ENCODE measurements at places on chromosomes 13 and 19.

GRCh38 chr13:20826843-20827560 is 53.2 kb upstream of the EEF1AKMT1 start:
- no peak for DNase-seq

DNA sequence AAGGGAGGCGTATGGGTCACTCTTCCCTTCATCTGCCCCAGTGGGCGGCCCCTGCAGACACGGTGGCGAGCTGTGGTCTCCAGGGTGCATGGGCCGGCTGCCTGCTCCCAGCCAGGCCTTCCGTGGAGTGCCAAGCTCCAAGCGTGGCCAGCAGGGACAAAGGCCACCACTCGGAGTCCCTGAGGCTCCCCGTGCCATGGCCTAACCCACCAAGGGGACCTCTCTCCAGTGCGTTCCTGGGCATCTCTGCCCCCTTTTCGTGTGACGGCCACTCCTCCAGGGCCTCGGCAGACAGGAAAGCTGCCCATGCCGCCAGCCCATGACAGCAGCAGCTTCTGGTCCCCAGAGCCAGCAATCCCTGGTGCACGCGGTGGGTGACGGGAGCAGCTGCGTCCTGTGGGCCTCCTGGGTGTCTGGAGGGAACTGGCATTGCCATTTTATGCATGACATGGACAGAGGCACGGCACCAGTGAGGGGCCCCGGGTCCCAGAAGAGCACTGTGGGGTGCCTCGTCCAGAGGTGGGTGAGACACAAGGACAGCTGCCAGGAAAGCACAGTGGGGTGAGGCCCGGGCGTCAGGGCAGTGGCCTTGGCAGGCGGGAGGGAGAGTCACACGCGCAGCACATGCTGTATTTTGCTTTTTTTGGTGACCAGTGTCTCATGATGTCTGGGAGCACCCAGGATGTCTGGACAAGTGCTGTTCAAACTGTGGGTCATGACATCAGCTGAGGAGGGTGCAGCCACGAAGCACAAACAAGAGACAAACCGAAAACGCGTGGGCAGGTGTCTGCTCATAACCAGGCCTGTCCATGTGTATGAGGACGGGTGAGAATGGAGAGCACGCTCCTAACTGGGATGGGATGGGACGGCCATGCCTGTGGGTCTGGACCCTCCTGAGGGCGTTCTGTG is 32.3 kb downstream of the CEBPG start:
- DNase-seq = no peak

DNA sequence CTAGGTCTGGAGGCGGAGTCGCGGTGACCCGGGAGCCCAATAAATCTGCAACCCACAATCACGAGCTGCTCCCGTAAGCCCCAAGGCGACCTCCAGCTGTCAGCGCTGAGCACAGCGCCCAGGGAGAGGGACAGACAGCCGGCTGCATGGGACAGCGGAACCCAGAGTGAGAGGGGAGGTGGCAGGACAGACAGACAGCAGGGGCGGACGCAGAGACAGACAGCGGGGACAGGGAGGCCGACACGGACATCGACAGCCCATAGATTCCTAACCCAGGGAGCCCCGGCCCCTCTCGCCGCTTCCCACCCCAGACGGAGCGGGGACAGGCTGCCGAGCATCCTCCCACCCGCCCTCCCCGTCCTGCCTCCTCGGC is at the start of gene SLC5A5:
Gene SLC5A5 (plus strand): TSS at position 68 of the 373 bp plus-strand sequence. CDS start 375 bp downstream, outside the sequence.
- DNase-seq = no peak

DNA sequence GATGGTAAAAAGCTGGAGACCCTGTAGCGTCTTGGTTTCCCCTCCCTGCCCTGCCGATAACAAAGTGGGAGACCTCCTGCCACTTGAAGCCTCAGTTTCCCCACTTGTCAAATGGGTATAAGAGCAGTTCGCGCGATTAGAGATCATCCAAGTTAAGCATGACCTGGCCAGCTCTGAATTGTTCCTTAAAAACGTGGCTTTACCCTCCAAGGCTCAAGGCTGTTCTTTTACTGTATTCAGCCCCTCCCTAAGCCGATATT is 421 bp downstream of the TNPO2 start:
- no peak for DNase-seq

DNA sequence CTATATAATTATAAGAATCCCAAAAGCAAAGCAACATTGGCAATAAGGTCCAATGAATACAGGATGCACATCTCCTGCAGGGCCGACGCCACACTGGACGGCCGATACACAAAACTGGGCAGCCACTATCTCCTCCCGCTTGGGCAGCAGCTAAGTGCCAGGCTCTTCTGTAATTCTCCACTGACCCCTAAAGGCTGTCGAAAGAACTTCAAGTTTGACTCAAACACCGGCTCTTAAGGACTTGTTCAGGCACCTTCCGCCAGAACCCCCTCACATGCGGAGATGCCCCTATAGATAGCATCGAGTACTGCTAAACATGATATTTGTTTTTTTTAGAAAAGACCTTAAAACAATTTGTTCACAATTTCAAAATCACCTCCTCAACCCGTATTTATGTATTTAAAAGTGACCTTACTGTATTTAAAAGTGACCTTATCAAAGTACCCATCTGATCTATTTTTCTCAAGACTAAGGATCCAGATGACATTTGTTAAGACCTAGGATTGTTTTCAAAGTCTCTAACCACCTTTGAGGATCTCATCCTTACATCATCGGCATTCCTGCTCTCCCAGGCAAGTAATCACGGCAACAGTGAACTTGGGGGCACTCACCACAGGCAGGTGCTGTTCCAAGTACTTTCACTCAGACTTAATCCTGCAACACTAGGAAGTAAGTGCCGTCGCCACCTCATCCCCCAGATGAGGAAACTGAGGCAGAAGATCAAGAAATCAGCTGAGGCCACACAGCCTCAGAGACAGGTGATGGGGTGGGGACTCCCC is 77.8 kb downstream of the TUBGCP3 start:
- DNase-seq = no peak

DNA sequence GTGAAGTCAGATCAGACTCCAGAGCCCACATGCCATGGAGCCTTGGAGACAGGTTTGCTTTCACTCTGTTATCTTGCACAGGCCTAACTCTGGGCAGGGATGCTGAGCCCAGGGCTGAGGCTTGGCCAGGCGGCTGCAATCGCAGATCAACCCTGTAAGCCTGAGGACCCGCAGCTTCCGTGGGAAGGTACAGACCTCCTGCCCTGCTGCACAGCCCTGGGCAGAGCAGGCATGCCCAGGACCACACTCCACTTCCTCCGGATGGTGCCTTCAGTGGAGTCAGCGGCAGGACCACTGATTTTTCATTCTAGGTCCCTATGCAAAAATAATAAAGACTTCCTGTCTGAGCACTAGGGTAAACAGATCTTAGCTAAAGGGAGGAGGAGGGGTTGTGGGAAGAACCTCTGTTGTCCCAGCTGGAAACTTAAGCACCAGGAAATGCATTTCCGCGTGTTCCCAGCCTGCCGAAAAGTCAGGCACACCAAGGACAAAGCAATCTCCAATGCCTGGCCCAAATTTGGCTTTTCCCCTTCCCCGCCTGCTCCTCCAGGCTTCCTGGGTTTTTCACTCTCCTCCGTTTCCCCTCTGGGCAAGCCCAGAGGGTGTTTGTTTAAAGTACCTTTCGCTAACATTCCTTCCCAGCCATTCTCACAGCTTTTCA is 87.3 kb downstream of the KCTD15 start:
- no peak for DNase-seq

DNA sequence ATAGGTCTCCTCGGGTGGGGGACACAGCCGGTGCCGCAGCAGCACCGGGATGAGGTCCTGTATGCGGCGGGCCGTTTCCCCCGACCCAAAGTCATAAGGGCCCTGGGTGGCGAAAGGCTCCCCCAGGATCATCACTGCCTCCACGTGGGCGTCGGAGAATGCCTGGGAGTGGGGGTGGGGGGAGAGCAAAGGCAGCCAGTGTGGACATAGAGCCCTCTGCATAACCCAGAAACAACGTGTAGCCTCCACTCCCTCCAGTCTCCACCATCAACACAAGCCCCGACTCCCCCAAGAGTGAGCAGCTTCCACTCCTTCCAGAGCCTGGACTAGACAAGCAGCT is 1.7 kb upstream of the NUMBL start:
- DNase-seq = no peak

- no peak for DNase-seq
These were observed 11.9 kb upstream of the TPM4 start for GRCh38 chr19:16064209-16064889.

DNA sequence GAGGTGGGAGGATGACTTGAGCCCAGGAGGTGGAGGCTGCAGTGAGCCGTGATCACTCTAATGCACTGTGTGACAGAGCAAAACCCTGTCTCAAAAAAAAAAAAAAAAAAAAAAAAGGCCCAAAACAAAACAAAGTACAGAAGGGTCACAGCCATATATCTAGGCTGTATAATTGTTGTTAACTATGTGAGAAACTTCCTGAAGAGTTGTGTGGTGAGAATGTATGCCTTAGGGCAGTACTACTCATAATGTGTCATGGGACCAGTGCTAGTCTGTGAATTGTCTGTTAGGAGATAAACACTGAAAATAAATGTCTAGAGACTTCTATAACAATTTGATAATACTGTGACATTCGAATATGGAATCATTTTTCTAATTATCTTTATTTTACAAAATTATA is 43.1 kb downstream of the PAN3 start:
- no peak for DNase-seq

DNA sequence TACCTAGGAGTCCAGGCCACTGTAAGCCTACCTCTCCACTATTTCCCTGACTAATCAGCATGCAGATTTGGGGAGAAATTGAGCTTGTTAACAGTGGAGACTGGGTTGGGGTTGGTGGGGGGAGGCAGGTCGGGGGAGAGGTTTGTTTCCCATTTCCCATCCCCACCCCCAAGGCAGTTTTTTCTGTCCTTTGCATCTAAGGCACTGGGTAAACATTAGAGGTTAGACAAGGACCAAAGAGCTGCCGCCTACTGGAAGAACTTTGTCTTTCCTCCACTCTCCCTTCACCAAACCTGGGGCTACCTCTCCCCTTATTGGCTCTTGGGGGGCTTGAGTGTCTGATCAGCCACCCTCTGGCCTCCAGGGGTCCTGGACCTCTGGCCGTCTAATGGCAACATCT is 953 bp downstream of the KCNN4 start:
- DNase-seq = no peak

- no peak for DNase-seq
These were observed 6.8 kb upstream of the UBE2L5 start for GRCh38 chr13:30415430-30416030.

DNA sequence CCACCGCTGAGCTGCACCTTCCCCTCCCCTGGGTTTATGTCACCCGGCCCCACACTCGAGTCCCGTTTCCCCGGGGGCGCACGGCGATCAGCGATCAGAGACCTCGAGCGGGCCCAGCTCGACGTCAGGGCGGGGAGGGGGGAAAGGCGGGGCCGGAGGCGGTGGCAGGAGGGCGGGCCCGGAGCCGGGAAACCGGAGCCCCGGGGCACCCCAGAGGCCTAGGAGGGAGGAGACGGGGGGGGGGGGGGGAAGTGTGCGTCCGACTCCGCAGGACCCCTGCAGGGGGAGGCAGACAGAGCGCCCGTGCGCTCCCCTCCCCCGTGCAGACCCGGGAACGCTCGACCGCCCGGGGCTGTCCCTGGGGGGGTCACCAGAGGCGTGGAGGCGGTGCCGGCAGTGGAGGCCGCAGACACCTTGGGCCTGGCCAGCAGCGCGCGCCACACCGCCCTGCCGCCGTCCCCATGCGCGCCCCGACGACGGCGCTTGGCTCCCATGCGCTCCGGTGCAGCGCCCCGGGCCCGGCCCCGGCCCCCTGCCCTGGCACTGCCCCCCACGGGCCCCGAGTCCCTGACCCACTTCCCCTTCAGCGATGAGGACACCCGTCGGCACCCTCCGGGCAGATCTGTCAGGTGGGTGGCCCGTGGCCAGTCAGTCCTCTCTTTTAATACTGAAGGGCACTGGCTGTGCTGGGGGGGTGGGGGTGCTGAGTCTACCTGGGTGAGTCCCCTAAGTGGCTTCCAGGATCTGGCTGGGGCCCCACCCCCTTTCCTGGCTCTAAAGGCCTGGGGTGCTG is 11.8 kb downstream of the PDE4A start:
- no peak for DNase-seq

DNA sequence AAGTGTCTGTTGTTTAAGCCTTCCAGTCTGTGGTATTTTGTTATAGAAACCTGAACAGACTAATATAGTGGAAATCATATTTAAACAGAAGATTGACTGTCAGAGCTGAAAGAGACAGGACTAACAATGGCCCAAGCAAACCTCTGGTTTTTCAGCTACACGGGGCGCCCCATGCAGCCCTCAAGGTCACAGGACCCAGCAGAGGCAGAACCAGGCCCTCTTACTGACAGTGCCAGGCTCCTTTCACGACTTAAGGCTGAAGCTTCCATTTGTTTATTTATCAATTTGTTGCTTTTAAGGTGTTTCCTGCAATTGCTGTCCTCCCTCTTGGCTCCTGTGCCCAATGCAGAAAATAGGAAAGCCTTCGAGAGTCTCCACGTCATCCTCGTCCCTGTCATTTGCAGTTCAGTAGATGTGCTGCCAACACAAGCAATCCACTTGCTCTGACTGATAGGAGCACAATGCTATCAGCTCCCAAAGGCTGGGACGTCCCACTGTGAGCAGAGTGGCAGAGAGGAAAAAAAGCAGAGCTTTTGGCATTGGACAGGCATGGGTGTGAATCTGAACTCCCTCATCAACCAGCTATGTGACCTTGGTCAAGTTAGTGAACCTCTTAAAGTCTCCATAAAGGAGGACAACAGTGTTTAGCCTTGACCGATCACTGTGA is 10.5 kb upstream of the SLC7A1 start:
- DNase-seq = no peak

DNA sequence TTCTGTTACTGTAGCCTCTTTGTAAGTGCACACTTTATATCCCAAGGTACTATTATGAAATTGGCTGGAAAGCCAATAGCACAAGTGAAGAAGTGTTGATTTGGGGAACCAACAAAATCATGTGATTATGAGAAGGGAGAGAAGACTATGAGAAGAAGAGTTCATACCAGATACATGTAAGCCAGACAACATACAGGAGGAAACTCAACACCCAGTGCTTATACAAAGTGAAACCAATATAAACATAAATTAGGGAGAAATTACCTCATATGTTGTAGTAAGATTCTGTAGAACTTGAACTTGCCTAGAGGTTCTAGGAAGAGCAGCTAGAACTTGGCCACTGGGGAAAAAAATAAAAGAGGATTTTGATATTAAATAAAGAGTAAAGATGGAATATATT is 17.4 kb downstream of the CPB2 start:
- DNase-seq = no peak

DNA sequence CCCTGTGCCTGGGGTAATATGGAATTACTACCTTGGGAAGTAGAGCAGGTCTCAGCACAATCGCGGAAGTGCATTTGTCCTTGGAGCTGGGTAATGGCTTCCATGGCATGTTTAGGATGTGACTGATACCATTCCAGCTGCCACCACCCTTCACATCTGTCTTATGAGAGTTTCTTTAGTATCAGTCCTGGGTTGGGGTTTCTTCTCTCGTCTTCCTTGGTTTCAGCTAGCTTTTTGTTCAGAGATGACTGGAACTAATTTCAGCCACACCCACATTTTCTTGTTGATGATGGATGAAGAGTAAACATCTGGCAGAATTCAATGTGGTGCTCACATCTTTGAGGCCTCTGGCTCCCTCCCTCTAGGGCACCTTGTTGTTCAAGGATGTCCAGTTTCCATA is 212.9 kb upstream of the SOX21 start:
- no peak for DNase-seq
